ENCODE measurements at places on chromosomes 6 and 20. TPM values are rescaled to one million over a fixed set of nuclear protein-coding genes. Genes with fewer than 3 reads are reported as not detected.

PERP gene
- total RNA-seq, result 57.8 TPM

GGTLC1 gene
- total RNA-seq, result not detected

CCND3 gene
- 129 TPM for total RNA-seq

LRRC73 gene
- total RNA-seq, result 0.41 TPM

PSORS1C2 gene
- total RNA-seq, result not detected

ADGB gene
- total RNA-seq, result not detected

PNLDC1 gene
- not detected for total RNA-seq

GABRR1 gene
- 0.24 TPM for total RNA-seq

FAM83B gene
- 8.9 TPM for total RNA-seq

TRIM15 gene
- not detected for total RNA-seq

PARD6B gene
- 5.9 TPM for total RNA-seq

HLA-DMA gene
- 15.4 TPM for total RNA-seq

FOXP4 gene
- 20.2 TPM for total RNA-seq

COL19A1 gene
- 3.9 TPM for total RNA-seq

PREP gene
- total RNA-seq, result 16.8 TPM

LY6G5C gene
- total RNA-seq, result 4.9 TPM

PAK5 gene
- total RNA-seq, result not detected

SLC13A3 gene
- 1.5 TPM for total RNA-seq
